ENCODE measurements at places on chromosomes 5 and 9.

GRCh38 chr5:92581249-92581648, 999.8 kb downstream of the NR2F1-AS1 start:
- no peak for DNase-seq

GRCh38 chr9:110443866-110444220, 106.2 kb upstream of the TXNDC8 start:
- no peak for DNase-seq

DNA sequence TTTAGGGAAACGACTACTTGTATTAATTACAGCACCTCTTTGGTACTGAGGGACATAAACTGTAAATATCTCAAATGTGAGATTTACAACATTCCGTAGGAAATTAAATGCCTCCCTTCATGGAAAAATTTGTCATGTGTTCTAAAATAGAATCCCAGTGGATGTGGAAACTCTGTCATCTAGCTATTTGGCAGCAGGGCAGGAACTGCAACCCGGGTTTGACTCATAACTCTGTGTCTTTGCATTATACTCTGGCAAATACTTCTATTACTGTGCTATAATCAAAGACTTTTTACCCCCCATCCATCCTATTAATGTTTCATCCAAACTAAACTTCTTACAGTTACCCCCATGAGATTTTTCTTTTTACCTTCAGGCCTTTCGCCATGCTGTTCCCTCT, 6.6 kb downstream of the PLPPR1 start:
- no peak for DNase-seq

- no peak for DNase-seq
Measured at GRCh38 chr5:148996270-148996669, 66.6 kb downstream of the SH3TC2 start.

DNA sequence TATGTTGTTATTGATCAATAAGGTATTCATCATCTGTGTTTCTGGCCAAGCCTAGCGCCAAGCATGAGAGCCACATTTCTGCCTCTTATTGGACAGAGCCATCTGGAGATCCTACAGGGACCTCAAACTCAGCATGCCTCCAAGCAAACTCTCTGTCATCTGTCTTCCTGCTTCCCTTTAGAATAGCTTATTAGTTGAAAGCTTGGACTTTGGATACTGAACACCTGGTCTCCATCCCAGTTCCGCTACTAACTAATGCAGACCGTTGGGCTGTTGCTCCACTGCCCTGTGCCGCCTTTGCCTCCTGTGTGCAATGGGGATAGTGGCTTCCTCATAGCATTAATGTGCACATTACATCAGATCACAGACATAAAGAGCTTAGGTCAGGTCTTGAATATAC, 65.5 kb downstream of the MAP1B start:
- no peak for DNase-seq

GRCh38 chr9:137579259-137579604, 507 bp upstream of the DPH7 start:
- no peak for DNase-seq

- DNase-seq = no peak
Measured at GRCh38 chr9:36935768-36936497, 98.1 kb downstream of the PAX5 start.

GRCh38 chr9:34958411-34958982, 412 bp downstream of the PHF24 start:
- no peak for DNase-seq

DNA sequence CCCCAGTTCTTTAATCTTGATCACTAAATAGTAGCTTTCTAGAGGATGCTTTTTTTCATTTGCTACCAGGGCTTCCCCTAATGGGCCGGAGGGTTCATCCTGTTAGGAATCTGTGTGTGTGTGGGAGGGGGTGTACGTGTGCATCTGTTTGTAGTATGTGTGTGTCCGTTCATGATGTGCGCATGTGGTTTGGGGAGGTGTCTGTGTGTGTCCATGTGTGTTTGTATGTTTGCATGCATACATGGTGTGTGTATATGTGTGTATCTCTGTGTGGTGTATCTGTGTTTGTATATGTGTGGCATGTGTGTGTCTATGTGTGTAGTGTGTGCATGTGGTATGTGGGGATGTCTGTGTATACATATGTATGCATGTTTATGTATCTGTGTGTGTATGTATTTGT, 106.2 kb downstream of the SYK start:
- no peak for DNase-seq

GRCh38 chr9:5382479-5382878, 42.8 kb upstream of the RLN1 start:
- no peak for DNase-seq

- no peak for DNase-seq
Measured at GRCh38 chr5:173316339-173317020, 11.7 kb downstream of the STC2 start.

DNA sequence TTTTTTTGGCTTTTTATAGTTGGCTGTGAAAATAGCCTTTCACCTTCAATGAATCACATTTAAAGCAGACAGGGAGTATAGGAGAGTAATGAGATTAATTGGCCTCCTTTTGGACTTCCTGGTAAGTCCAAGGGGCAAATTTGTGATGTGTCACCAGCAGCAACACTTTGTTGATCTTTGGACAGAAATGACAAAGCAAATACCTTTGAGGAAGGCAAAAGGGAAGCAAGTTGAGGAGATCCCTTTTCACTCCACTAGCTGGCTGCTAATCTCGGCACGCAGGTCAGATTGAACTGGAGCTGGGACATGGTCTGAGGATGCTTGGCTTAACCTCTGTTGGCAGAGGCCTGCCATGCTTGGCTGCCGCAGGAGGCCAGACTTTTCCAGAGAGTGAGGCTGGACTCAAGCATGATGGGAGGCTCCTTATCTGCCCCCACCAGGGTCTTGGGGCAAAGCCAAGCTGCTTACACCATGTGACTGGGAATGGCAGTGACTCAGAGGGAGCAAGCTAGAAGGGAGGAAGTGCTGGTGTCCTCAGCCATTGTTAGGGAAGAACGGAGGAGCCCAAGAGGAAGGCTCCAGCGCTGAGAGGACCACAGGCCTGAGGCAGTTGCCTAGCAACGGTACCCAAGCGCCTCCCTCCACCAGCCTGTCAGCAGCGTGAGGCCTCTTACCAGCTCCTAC, 174.5 kb upstream of the MAP1B start:
- DNase-seq = no peak

- no peak for DNase-seq
Measured at GRCh38 chr5:139733698-139734538, 61.7 kb upstream of the PSD2 start.

GRCh38 chr5:3120028-3120427, 368.6 kb upstream of the IRX2 start:
- DNase-seq = no peak

- DNase-seq = no peak
Measured at GRCh38 chr5:144332265-144332664, 161.6 kb downstream of the KCTD16 start.

DNA sequence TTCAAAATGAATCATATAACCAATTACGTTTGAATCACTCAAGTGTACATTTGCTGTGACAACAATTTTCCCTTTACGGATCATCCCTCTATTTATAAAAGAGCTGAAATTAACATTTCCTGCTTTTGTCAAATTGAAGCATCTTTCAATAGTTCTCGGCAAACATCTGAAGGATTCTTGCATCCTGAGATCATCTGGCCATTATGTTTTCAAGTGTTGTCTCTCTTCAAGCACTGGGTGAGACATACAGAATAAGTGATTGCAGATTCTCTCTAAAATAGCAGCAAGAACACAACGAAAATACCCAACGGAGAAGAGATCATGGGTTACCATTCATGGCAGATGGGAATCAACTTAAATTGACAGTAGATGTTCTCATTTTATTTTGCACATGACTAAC, 283.4 kb upstream of the GRAMD2B start:
- no peak for DNase-seq

DNA sequence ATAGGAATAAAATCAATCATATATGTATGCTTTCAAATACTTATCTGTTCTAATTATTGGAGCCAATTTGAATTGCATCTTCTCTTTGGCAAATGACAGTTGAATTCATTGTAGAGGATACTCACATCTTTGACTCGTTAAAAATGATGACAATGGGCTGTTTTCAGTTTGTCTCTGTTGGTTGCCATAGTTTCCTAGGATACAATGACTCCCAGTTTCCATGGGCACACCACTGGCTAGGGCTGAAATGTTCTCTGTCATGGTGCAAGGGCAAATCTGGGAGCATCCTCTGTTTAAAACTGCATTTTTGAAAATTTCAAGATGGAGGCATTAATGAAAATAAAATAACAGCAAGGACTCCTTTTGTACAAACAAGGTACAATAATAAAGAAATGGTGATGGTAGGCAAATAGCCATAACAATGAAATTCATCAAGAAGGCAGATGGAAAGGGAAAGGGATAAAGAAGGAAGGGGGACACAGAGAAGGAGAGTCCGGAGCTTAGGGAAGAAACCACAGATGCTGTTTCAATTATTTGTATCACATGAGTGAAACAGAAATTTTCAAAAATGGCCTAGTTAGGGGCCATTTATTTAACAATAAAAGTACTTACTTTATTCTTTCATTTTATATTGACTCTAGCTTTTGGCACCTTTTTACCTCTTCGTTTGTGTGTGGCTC, 378.8 kb upstream of the SEMA6A start:
- DNase-seq = no peak

DNA sequence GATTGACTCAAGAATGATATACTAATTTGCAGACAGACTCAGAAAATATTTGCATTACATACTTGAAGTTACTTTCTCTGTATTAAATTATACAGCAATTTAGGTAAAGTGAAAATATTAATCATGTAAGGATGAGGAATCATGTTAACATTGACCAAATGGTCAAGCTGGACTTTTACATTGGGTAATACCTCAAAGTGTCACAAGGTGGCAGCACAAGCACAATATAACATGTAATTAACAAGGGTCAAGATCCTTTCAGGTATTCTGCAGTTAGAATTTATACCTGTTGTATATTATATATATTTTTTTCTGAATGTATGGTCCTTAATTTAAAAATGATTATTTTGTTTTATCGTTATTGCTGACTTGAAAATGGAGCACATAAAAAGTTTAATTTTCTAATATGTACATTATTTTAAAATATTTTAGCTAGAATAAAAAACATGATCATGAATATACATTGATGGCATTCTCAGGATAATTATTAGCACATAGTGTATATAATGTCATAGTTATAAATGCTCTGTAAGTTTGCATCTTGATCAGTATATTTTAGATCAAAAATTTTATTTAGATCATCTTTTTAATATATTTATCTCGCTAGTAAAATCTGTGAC, 8.6 kb downstream of the HAPLN1 start:
- DNase-seq = no peak

DNA sequence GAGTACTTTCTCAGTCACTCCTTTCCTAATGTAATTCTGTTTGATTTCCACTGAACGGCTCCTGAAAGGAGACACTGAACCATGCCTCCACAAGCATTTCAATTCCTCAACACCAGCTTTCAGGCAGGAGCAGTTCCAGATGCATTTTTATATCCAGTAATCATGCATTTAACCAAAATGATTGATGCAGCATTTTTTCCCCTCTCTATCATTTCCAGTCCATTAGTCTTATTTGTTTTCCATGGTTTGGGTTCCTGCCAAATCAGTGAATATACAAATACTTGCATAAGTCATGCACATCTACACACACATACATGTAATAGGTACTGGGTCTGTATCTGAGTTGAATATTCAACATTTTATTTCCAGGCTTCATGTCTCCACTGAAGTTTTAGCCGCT, 122.7 kb downstream of the GRIA1 start:
- DNase-seq = no peak

DNA sequence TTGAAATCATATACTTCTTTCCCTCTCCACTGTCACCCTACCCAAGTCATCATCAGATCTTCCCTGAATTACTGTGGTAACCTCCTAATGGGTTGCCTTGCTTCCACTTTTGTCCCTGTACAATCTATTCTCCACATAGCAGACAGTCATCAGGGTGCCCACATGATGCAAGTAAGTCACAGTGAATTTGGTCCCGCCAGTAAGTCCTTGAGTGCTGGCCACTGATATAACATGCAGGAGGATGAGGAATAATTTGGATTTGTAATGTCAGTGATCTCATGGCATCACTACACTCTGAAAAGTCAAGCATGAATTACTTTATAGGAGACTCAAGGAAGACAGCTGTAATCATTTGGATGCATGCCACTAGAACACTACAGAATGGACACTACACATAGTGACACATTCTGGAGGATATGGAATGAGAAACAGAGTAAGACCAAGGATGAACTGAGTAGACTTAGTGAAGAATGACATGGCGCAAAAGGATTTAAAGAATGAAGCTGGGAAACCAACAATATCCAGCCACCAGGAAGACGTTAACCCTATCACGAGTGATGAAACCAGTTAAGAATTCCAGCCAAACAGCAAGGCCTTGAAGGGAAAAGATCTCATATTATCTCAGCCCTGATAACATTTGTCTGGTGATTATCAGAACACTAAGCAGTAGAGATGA, 28.6 kb downstream of the MARCHF3 start:
- DNase-seq = no peak

DNA sequence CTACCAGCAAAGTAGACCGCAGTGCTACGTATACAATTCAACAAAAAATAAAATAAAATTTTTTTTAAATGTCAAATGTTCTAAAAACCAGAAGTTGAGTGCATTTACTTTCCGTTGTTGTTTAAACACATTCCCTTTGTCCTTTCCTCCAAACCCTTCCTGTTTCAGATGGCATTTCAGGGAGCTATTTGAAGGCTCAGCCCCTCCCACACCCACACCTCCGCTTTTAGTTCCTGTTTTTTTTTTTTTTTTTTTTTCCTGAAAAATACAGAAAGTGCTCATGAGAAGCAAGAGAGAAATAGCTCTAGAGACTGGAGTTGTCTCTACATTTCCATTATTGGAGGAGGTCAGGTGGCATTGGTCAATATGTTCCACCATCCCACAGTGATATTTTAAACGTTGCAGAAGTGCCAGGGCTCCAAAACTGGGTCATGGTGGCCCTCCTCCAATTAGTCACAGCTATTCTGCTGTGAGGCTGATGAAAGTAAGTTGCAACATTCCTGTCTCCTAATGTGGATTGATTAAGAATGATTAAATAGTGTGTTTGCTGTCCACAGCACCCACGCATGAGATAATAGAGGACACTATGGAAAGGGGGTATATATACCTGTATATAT, 106.9 kb downstream of the GABRG2 start:
- no peak for DNase-seq
